ENCODE measurements at places on chromosomes 16 and 17.

DNA sequence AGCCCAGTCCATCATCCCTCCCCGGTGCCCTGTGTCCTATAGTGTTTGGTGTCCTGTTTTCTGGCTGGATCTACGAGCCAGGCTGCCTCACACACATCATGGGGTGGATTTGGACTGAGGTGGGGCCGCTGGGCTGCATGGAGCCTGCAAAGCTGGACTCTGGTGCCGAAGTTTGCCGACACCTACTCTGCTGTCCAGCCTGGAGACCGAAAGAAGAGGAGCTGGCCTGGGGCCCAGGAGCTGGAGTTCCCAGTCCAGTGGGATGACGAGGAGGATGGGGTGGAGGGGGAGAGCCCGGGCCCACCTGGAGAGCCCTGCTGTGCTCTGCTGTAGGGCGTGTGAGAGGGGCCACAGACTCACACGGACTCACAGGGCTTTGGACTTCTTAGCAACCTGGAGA, 40.3 kb upstream of the ENPP7 start:
- no peak for DNase-seq

- no peak for DNase-seq
These were observed 388.0 kb downstream of the SEC14L1 start for GRCh38 chr17:77528516-77529327.

DNA sequence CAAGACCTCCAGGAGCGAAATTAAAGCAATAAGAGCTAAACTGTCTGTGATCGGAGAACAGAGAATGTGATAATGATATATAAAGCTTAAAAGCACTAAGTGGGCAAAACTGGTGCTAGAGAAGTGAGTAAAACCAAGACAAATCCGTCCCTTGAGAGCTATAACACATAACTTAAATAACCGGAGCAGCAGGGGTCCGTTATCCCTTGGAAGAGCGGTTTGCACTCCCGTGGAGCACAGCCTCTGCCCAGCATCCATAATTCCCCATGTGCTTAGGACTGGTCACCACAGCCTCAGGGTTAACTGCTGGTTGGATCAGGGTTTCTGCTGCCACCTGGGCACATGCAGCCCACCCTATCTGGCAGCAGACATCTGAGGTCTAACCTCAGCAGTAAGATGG, 489.0 kb downstream of the NPIPA7 start:
- DNase-seq, result no peak

- DNase-seq, result no peak
These were observed 285.3 kb upstream of the IRX5 start for GRCh38 chr16:54645345-54645744.

DNA sequence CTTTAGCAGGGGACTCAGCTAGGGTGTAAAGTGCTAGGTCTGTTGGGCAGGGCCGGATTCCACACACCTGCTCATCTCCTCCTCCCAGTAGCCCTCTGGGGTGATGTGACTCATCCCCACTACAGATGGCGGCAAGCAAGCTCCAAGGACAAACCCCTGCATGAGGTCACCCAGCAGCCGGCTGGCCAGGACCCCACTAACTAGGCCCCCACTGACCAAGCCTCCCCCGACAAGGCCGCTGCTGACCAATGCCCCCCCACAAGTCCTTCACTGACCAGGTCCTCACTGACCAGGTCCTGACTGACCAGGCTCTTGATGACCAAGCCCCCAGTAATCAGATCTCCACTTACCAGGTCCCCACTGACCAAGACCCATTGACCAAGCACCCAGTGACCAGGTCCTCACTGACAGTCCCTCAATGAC, 36.7 kb downstream of the TNFRSF13B start:
- peak; percentile 43 for DNase-seq

DNA sequence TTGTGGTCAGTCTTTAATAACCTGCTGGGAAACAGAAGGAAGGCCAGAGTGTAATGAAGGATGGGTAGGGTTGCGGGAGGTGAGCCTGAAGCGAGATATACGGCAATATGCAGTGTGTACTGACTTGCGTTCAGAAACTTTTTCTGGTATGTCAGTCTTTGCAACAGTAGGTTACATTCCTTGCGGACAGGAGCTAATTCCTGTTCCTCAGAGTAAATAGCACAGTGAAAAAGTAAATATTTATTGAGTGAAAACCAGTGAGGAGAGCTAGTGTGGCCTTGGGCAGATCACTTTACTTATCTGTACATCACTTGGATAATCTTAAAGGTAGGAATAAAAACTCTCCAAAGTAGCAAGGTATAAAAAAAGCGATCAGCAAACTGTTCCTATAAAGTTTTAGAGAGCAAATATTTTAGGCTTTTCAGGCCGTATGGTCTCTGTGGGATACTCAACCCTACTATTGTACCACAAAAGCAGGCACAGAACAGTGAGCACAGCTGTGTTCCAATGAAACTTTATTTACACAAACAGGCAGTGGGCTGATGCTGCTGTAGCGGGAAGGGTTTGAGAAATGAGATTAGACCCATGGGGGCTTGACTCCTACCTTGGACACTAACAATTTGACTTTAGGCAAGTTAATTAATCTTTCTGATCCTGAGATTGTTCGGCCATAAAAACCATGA, 348.0 kb downstream of the UTP18 start:
- DNase-seq, result no peak

DNA sequence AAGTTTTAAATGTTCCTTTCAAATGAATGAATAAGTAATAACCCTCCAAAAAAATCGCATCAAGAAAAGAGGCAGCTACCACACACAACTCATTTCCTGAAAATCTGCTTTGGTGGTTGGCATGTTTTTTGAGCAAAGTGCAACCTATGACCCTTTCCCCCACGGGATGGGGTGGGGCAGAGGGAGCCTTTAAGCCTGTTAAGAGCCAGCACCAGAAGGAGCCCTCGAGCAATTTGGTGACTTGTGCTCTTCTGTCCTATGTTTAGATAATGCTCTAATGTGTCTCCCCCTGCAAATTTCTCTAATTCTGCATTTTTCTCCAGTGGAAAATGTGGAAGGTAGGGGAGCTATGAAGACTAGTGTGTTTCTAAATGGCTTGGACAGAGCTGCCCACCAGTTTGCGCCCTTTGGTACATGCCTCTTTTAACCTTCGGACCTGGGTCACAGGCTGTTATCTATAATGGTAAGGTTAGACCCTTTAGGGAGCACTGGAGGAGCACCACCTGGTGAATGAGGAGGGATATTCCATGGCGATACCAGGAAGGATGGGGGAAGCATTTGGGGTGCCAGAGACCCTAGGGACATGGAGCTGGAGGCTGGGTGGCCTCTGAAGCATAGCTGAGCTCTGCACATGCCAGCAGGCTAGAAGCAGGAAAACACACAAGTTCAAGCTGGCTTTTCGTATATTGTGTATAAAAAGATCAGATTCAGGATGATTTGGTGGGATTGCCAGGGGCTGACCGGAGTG, 1.6 kb downstream of the PYCARD start:
- DNase-seq, result no peak

- DNase-seq, result no peak
These were observed 59.4 kb downstream of the TBX4 start for GRCh38 chr17:61511480-61512182.

GRCh38 chr16:57937861-57938260, 33.1 kb downstream of the CNGB1 start:
- no peak for DNase-seq

GRCh38 chr17:36600465-36600864, 918 bp upstream of the MRM1 start:
- DNase-seq, result no peak

- DNase-seq, result no peak
These were observed 3.4 kb downstream of the METTL9 start for GRCh38 chr16:21602785-21603184.

DNA sequence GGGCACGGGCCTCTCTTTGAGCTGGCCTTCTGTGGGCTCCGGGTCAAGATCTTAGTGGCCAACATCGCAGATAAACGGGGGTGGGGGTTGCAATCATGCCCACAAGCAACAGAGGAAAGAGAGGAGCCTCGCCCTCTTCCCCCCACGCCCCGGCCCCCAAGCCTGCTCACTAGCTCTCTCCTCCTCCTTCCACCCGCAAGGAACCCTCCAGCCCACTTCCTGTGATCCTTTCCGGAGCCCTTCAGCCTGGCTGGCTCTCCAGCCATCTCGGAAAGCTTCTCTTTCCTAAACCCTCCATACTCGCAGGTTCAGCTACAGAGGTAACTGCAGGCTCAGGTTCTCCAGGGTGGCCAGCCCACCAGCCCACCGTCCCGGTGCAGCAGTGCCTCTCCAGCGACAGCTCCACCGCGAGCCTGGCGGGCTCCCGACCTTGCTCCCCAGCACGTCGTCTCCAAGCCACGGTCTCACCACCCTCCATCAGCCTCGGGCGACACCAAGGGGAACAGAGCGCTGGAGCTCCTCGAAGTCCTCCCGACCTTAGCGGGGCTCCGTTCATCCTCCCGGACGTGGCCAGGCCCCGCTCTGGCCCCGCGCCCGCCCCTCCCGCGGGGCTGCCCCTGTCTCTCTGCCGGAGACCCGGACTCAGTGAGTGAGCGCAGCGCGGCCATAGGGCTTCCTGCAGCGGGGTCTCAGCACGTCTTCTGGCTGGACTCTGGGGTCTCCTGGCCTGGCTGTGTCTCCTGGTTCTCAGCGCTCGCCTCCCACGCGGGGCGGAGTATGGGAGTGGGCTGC, 12.9 kb upstream of the ODF4 start:
- peak; percentile 38 for DNase-seq

DNA sequence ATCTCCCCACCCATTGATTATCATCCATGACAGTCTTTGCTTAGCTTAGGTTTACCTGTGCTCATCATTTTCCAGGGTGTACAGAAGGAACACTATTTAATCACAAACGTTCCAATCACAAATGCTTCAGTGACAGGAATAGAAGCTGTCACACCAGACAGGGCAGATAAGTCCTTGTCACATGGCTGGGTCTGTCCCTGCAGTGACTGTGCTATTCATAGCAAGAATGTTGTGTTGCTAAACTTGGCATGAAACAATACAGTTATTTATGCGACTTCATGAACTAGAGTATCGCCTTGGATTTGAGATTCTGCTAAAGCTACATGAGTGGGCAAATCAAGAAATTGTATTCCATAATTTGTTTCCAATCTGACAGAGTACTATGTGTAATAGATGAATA, 108.4 kb downstream of the CDH13 start:
- no peak for DNase-seq

- no peak for DNase-seq
These were observed 5.4 kb upstream of the CHRNE start for GRCh38 chr17:4908301-4908700.

DNA sequence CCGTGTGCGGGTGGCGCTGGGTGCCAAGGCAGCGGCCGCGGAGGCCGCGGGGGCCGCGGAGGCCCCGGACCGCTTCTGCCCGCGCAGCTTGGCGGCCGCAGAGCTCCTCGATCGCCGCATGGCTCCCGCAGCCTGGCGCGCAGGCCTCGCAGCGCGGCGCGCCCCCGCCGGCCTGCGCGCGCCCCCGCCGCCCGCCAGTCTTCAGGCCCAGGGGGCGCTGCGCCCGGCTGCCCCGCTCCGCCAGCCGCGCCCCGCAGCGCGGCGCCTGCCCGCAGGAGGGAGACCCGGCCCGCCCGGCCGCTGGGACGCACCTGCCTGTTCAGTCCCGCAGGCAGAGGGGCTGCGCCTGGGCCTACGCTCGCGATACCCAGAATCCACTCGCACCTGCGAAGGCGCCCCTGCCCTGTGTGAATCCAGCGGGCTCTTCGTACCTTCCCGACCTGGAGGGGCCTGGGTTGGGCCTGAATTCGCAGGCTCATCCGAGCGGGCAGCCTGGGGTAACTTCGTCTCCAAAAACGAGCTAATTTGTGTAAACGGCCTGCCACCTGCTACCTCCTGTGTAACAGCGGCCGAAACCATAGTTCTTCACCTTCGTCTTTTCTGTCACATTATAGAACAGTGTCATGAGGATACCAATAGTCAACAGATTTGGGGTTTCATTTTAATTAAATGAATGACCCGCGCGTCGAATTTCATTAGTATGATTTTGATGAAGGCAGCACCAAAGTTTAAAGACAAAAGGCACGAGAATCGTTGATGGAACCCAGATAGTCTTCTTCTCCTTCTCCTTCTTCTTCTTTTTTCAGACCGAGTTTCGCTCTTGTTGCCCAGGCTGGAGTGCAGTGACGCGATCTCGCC, at the start of gene CENPV:
TSS of gene CENPV (minus strand) at position 153 of the 858 bp plus-strand sequence. CDS start at position 120, 33 bp downstream.
- peak; percentile 64 for DNase-seq

DNA sequence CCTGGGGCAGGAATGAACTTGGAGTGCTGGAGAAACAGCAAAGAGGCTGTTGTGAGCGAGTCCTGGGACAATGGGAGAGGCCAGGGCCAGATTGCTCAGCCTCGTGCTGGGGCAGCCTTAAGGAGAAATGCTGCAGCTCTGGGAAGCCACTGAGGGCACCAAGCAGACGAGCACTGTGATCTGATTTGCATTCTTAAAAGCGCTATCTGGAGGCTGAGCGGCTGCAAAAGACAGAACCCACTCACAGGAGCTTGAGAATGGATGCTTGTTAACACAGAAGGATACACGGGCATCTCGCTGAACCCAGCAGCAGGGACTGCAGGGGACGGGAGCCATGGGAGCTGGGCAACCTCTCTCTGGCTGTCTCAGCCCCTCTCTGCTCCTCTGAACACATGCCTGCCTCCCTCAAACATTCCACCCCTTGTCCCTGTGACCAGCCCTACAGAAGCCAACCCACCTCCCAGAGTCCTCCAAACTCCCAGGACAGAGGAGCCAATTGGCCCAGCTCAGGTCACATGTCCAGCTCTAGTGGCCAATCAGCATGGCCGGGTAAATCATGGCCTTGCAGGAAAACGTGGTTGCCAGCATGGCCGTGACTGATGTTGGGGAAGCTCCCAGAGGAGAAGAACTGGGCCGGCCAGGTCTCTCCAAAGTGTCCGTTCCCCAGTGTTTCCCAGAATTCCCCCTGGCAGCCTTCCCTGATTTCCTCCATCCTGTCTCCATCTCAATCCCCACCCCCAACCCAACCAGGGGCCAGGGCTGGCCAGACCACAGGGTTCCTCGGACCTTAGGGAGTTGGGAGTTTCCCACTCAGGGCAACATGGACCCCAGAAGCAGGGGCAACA, 60.3 kb downstream of the GSG1L start:
- DNase-seq, result no peak

DNA sequence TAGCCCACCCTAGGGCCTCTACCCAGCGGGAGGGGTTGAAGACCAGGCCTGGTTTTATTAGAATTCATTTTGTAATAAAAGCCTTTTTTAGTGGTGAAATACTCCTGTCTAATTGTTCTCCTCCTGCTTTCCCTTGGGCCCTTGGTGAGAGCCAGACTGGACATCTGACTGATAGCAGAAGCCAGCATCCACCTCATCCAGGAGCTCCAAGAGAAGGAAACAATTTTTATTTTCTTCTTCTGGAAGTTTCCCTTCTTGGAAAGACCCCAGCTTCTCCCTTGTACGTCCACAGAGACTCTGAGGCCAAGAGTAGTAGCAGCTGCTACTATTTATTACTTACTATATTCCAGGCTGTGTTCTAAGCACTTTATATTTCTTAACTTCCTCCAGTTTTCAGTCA, 4.0 kb upstream of the PHKG2 start:
- no peak for DNase-seq

DNA sequence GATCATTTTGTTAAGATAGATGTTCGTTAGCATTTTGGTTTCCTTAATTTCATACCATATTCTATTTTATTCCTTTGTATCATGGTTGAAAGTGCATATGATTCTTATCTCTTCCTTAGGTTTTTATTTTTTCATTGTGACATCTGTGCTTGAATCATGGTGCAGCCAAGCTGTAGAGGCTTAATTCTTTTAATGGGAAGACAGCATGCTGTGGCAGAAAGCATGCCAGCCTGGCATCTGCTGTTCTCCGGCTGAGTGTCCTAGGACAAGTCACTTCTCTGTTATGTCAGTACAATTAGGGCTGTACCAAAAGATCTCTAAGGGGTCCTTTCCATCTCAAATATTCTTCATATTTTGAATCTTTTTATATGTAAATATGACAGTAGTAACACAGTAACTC, 68.5 kb upstream of the PMFBP1 start:
- no peak for DNase-seq

- DNase-seq, result peak; percentile 20
These were observed 676 bp downstream of the CPD start for GRCh38 chr17:30379303-30379902.
